GDM1 (cell line): ENCODE measurements at places on chromosomes 5 and 9.

GRCh38 chr9:127746959-127747569, 12.0 kb upstream of the TOR2A start:
- no peak for DNase-seq

GRCh38 chr9:138063033-138063432, 185.5 kb downstream of the CACNA1B start:
- DNase-seq: no peak

- no peak for DNase-seq
Measured at GRCh38 chr5:109900911-109901627, 211.3 kb downstream of the MAN2A1 start.

DNA sequence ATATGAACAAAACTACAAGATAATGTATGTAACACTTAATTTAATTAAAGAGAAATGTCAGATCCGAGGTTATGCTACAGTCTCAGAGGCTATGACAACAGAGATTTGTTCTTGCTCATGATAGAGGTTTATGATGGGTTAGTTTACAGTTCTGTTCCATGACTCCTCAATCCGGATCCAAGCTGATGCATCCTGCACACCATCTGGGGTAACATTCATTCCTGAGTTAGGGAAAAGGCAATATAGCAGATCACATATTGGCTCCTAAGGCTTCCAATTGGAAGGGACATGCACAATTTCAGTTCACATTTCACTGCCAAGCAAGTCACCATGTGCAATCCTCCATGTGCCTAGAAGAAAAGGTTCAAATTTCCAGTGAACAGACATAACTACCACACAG, 40.4 kb downstream of the ABLIM3 start:
- no peak for DNase-seq

GRCh38 chr9:2623288-2624050, 1.9 kb downstream of the VLDLR start:
- no peak for DNase-seq

- DNase-seq: no peak
Measured at GRCh38 chr9:121744687-121745395, 93.4 kb downstream of the DAB2IP start.

GRCh38 chr5:153496835-153497234, 6.4 kb downstream of the GRIA1 start:
- DNase-seq: peak; percentile 19

GRCh38 chr9:88972401-88972800, 18.9 kb upstream of the S1PR3 start:
- no peak for DNase-seq

DNA sequence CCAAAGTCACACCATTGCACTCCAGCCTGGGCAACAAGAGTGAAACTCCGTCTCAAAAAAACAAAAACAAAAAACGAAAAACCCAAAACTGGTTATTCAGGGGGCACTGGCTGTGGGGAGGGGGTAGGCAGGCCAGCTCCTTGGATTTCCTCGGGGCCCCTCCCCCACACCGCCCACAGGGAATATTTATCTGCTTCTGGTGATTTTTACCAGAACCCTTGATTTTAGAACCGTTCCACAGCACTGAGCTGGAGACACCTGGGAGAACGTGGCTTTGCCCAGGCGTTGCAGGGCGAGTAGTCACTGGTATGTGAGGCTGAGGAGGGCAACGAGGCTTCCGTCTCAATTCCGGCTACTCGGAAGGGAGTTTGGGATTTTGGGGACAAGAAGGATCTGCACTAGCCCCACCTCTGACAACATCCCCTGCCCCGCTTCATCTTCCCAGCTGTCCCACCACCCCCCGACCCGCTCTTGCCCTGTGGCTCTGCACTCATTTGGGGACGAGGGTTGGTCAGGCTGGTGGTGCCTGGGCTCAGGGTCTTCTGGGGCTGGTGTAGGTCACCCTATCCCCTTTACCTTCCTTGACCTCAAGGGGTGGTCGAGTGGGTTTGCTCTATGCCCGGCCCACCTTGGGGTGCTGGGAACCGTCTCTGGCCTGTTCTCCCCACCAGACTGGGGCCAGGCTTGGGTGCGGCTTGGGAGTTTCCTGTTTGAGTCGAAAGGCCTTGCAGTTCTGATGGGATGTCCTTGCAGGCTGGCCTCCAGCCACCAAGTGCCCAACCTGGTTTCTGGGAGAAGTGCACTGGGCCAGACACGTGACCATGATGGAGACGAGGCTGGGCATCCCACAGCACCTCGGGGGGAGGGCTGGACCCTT, 3.5 kb downstream of the AHRR start:
- DNase-seq: no peak

- no peak for DNase-seq
Measured at GRCh38 chr9:16763946-16764345, 106.5 kb downstream of the BNC2 start.

- no peak for DNase-seq
Measured at GRCh38 chr9:38035873-38036272, 33.2 kb downstream of the SHB start.

DNA sequence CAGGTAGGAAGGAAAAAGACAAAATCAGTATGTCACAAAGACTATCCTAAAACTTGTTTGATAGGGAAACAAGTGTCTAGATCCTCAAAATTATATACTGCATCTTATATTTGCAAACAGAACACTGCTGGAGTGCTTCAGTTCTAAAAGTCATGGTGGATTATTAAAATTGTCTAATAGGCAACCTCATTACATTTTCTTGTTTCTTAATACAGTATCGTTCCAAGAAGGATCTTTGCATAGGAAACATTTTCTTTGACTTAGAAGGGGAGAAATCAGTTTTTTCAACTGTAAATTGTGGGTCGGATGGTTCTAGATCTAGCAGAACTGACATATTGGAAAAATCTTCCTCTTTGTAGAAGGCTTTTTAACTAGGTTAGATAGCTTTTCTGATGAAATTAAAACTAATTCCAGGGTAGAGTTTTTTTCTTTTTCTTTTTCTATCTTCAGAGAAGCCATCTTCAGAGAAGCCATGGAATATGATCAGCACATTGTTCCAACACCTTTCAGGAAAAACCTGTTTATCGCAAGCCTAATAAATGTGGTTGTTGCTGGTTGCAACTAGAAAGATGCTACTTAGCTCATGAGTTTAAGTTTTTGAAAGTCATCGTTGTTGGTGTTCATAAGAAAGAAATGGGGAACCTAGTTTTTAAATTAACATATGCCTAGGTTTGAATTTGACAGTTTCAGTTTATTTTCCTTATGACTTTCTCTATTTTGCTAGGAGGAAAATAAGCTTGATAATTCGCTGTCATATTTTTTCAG, 7.4 kb downstream of the CPEB4 start:
- DNase-seq: no peak

GRCh38 chr5:5404381-5404780, 18.1 kb upstream of the ICE1 start:
- no peak for DNase-seq

GRCh38 chr5:142875936-142876335, 105.8 kb downstream of the ARHGAP26 start:
- DNase-seq: no peak

- no peak for DNase-seq
Measured at GRCh38 chr9:128836509-128837145, 7.0 kb upstream of the SPOUT1 start.

DNA sequence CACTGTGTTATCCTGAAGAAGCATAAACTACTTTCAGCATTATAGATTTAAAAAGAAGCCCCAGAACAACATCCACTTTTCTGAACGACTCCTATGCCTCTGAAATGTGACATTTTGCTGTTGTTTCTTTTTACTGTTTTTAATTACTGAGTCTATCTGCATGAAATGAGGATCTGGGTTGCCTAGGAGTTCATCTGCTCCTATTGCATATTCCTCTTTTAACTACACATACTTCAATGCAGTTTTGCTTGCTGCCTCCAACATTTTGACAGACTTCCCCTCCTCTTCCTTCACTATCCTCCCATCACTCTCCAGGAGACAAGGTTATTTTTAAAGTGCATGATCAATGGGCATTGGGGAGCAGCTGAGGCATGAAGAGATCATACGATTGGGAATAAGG, 164.5 kb downstream of the TMC1 start:
- DNase-seq: no peak

DNA sequence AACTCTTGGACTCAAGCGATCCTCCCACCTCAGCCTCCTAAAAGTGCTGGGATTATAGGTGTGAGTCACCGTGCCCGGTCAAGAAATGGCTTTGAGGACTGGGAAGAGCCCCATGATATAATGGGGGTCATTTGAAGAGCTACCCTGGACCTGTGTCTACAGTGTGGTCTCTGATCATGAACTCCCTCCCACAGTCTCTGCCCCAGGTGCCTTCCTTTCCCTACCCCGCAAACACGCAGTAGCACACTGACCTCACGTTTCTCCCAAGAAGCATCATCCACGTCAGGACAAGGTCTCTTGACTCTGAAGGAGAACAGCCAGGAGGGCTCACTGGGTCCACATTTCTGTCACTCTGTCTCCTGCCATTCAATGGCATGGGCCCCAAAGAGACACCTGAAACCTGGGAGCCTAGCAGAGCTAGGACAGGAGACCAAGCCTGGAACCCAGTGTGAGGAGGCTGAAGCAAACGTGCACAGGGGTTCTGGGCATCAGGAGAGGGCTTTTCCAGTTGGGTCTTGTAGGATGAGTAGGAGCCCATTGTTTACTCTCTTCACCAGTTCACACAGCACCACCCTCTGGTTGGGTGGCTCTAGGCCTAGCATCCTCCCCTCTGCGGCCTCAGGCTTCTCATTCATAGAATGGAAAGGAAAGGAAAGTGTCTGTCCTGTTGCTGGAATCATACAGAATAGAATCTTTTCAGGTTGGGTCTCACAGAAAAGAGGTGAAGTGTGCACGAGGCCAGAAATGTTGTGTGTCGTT, 23.0 kb downstream of the PRRX2 start:
- DNase-seq: no peak
